ENCODE measurements at places on chromosomes 2 and 18.
A peak's percentile ranks its signal among the peaks of the same experiment; 100 is the strongest.

- no peak for DNase-seq
Measured at GRCh38 chr2:226378753-226379705, 420.6 kb downstream of the IRS1 start.

DNA sequence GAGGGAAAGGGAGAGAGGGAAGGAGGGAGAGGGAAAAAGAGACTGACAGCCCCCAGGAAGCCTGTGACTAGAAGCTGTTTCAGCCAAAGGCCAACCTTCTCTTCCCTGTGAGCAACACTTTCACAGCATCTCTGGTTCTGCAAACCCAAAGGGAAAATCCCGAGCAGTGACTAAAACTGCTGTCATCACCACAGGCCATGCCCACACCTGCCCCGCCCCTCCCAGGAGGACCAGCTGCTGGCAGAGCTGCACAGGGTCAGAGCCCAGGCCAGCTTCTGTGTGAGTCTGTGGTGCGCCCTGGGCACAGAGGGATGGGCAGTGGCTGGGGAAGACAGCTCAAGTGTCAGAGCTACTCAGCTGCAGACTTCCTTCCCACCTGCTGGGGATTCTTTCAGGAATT, 64.9 kb upstream of the OTOS start:
- DNase-seq: peak; percentile 89

- DNase-seq: no peak
Measured at GRCh38 chr2:207787800-207788199, 18.1 kb upstream of the FZD5 start.

- DNase-seq: no peak
Measured at GRCh38 chr2:57892920-57893319, 153.7 kb upstream of the VRK2 start.

GRCh38 chr2:121171625-121172119, 113.3 kb downstream of the TFCP2L1 start:
- DNase-seq: no peak

DNA sequence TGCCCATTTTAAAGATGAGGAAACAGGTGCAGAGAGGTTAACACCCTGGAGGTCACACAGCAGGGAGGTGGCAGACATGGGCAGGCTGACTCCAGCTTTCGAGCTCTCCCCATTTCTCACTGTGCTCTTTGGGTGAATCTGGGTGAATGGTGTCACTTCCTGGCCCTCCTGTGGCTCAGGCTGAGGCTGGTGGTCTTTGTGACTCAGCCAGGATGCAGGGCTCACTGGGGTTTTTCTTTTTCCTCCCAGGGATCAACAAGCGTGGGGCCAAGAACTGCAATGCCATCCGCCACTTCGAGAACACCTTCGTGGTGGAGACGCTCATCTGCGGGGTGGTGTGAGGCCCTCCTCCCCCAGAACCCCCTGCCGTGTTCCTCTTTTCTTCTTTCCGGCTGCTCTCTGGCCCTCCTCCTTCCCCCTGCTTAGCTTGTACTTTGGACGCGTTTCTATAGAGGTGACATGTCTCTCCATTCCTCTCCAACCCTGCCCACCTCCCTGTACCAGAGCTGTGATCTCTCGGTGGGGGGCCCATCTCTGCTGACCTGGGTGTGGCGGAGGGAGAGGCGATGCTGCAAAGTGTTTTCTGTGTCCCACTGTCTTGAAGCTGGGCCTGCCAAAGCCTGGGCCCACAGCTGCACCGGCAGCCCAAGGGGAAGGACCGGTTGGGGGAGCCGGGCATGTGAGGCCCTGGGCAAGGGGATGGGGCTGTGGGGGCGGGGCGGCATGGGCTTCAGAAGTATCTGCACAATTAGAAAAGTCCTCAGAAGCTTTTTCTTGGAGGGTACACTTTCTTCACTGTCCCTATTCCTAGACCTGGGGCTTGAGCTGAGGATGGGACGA, 13.2 kb downstream of the ITM2C start:
- no peak for DNase-seq

- peak; percentile 34 for DNase-seq
Measured at GRCh38 chr2:226673314-226673723, 126.3 kb downstream of the IRS1 start.

GRCh38 chr2:27897717-27898116, 7.2 kb downstream of the BABAM2 start:
- DNase-seq: no peak

- DNase-seq: no peak
Measured at GRCh38 chr2:129296806-129297205, 682.7 kb upstream of the RAB6C start.

DNA sequence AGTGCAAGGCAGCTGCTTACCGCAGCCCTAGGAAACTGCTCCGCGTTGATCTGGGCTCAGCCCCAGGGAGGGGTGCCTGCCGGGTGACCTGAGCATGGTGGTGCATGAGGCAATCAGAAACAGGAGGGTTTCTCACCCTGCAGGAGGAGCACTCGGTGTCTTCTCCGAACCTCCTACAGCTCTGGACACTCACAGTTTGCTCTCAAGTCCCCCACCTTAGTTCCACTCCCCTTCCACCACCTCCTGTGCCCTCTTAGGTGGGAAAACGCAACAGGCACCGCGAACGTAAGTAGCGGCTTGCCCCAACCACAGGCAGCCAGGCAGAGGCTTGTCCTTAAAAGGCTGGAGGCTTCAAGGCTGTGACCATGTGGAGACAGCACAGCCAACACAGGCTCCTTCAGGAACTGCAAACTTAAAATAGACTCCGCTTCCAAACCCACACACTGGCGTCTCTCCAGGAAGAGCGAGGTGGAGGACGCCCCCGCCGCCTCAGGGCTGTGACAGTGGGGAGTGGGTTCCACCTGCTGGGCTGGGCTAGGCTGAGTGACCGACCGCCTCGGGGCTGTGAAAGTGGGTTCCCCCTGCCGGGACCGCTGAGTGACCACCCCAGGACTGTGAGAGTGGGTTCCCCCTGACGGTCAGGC, 71.6 kb downstream of the NDUFA10 start:
- DNase-seq: no peak

GRCh38 chr2:239762655-239763269, 262.4 kb downstream of the NDUFA10 start:
- DNase-seq: no peak
